ENCODE measurements at places on chromosomes 12 and 14.

DNA sequence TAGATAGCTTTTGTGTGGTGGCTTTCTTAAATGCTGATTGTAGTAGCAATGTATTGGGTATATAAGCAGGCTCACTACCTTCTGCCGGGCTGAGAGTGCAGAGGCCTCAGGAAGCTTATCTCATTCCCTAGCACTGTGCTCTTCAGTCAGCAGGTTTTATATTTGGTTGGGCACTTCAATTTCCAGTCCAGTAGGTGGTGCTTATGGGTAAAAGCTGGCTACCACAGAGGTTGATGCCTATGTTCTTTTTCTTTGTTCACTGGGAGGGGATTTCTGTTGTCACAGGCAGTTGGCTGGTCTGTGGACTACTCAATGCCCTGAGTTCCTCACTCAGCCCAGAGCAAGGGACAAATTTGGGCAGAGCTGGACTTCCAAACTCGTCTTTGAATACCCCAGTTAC is 43.0 kb upstream of the GLIPR1 start:
- DNase-seq: no peak

DNA sequence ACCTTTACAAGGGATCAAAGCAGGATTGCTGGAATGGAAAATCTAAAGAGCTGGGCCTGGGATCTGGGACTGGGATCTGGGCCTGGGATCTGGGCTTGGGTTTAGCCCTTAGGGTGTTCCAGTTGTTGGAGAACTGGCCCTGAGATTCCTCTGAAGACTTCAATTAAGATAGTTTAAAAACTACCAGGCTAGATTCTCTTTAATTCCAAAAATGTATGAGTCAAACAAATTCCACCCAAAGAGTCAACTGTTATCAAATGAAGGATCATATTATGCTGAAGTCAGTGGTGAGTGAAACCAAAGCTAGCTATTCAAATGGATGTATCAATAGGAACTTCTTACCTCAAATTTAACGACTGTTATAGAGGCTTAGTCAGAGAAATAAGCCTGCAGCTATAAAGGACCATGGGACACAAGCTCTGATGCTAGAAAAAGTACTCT is 40.5 kb downstream of the LIMA1 start:
- no peak for DNase-seq

GRCh38 chr14:81453166-81453766 is 53.1 kb upstream of the STON2 start:
- DNase-seq: no peak

- DNase-seq: no peak
Observed at GRCh38 chr12:24948420-24948756, 513 bp downstream of the BCAT1 start.
